ENCODE measurements at places on chromosomes 1 and 21.

DNA sequence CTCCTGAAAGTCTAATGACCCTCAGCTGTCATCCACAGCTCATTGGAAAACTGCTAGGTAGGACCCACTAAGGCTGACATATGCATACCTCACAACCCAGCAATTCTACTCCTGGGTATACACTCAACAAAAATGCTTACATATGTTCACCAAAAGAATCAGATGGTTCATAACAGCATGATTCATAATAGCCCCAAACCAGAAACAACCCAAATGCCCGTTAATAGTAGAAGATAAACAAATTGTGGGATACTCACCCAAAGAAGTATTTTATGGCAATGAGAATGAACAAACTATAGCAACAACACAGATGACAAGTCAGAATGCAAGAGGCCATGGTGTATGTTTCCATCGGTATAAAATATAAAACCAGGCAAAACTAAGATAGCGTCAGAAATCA, 124.6 kb downstream of the HLCS start:
- DNase-seq = no peak

DNA sequence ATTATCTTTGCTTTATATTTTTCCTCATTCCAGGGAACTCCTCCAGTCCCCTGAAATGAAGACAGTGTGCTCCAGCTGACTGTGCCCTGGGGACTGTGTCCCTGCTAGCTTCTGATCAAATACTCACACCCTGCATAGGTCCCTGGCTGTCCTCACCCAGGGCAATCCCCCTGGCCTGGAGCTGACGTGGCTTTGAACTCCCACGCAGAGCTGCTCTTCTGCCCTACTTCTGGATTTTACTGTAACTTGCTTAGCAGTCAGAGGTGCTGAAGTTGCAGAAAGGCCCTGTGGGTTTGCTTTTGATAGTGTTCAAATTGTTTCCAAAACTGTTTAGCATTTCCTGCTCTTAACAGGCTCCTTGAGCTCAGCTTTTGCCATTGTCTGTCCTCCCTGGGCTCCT, 186.5 kb downstream of the FASLG start:
- no peak for DNase-seq

DNA sequence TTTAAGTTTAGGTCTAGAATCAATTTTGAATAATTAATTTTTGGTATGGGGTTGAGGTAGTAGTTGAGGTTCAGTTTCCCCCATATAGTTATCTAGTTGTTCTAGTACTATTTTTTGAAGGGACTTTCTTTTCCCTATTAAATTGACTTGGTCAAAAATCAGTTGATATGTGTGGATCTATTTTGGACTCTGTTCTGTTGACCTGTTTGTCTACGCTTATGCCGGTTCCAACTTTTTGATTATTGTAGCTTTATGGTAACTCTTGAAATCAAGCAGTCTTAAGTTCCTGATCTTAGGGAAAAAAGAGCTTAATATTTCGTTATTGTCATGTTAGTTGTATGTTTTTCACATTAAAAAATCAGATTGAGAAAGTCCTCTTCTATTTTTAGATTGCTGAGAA, 60.7 kb downstream of the FOXD2 start:
- DNase-seq = no peak

DNA sequence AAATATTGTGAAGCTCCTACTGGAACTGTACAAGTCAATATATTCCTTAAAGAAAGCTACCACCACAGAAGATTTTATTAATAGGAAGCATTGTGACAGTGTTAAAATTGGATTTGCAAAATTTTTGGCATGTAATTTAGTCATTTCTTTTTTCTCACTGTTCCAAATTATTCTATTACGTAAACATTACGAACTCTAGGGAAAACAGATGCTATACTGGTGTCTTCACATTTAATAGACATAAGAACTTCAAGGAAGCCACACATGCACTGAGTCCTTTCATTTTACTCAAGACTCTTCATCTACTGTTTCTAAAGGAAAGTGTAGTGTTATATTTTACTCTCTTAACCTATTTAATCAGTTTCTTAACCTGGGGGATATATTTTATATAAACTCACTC, 135.4 kb downstream of the HMCN1 start:
- no peak for DNase-seq

- no peak for DNase-seq
Observed at GRCh38 chr1:53126495-53126894, 15.9 kb downstream of the SLC1A7 start.

GRCh38 chr1:225891229-225891972, 2.5 kb upstream of the LEFTY1 start:
- no peak for DNase-seq

DNA sequence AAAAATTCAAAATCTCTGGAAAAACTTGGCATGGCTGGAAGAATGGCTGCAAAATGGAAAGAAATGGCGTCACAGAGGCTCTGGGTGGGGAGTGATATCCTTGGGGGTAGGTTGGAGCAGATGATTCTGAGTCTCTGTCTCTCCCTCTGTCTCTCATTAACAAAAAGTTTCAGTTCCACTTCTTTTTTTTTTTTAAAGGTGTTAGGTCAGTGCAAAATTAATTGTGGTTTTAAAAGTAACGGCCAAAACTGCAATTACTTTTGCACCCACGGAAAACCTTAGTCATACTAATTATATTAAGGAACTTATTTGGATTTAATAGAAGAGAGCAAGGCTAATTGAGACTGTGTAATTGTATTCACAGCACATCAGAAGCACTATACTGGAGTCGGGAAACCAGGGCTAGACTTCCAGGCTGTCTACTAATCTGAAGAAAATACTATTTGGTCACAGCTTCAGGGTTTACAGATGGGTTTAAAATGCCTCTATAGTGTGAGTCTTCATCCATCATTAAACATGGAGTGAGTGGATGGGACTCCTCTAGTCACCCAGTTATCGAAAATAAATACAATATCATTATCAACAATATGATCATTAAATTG, 289.1 kb upstream of the PLD5 start:
- DNase-seq = no peak

DNA sequence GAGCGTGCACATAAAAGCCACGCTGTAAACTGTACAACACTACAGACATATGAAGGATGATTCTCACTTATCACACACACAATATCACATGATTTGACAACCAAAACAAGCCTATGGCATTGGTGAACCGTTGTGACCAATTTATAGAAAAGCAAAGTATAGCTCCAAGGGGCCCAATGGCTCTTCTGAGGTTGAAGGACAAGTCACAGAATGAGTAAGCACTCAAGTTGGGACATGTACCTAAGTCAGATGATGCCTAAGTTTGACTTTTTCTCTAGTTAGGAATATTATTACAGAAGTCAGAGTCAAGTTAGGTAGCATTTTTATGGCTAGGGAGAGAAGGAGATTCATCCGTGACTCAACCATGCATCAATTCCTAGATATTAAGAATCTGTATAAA, 45.7 kb downstream of the PLPP3 start:
- no peak for DNase-seq

GRCh38 chr1:30672661-30673060, 50.7 kb downstream of the MATN1 start:
- no peak for DNase-seq

- DNase-seq = no peak
Observed at GRCh38 chr1:29094954-29095353, 28.7 kb downstream of the TMEM200B start.

All from stimulated activated CD8-positive, alpha-beta memory T cell treated with anti-CD3 and anti-CD28 coated beads, Interleukin-7, amount 100 ng/mL, for 1 hour (primary cell).